ENCODE measurements at places on chromosomes 7 and 10.

DNA sequence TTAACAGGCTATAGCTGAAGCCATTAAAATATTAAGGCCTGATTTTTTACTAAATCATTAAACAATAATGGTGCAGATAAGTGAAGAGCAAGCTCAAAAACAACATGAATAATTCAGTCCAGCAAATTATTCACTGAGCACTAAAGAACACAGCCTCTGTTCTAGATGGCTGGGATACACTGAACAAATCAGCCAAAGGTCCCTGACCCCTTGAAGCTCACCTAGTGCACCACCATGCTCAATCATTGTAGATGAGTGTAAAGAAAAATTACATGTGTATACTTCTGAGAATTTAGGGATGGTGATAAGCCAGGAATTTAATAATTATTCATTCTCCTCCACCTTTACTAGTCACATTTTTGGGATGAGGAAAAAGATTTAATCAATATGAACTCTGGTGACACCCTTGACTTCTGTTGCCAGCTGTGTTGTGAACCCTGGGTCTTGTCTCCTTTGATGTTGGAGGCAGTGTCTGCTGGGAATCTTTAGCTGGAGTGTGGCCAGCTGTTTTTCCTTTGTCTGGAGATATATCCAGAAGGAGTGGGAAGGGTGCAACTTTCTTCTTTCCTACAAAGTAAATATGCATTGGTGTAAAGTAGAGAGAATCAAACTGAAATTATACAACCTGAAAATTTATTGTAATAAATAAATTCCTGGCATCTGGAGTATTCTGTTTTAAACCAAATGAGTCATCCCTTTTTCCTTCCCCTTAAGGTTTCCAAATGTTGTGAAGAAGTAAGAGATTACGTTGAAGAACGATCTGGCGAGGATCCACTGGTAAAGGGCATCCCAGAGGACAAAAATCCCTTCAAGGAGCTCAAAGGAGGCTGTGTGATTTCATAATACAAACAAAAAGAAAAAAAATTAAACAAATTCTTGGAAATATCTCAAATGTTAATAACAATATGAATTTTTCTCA is 4.0 kb downstream of the GNGT1 start:
- no peak for ATAC-seq

DNA sequence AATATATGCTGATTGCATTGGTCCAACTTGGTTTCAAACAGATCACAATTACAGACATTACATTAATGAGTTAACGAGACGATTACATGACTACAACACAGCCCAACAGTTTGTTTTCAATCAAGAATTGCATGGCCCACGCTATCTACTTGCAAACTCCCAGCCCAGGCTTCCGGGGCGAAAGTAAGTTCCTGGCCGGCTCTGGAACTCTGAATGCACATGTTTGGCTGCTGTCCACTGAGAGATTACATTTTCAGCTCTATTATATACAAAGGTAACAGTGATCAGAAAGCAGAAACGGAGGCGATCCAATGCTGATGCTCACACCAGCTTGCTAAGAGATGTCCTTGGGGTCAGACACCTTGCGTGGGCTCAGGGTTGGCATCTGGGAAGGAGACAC is 206.3 kb downstream of the FANK1 start:
- no peak for ATAC-seq

DNA sequence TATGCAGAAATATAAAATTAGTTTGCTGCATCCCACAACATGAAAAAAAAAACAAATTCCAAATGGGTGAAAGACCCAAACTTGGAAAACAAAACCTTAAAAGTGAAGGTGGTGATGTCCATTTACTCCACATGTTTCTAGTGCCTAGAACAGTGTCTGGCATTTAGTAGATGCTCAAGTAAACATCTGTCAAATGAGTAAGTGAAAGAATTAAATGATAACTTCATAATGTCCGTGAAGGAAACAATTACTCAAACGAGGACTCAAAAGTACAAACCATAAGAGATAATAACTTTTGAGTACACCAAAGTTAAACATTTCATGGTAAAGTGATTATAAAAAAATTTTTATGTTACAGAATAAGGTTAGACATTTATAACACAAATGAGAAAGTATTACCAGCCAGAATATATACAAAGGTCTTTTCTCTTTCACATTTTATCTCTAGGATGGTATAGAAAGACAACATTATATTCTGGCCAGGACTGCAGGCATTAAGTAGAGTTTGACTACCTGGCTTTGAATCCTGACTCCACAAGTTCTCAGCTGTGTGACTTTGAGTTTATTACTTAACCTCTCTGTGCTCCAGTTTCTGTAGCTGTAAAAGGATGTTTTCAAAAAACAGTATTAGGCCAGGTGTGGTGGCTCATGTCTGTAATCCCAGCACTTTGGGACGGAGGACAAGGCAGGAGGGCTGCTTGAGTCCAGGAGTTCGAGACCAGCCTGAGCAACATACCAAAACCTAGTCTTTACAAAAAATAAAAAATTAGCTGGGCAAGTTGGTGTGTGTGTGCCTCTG is 20.7 kb downstream of the NMT2 start:
- ATAC-seq, result no peak

DNA sequence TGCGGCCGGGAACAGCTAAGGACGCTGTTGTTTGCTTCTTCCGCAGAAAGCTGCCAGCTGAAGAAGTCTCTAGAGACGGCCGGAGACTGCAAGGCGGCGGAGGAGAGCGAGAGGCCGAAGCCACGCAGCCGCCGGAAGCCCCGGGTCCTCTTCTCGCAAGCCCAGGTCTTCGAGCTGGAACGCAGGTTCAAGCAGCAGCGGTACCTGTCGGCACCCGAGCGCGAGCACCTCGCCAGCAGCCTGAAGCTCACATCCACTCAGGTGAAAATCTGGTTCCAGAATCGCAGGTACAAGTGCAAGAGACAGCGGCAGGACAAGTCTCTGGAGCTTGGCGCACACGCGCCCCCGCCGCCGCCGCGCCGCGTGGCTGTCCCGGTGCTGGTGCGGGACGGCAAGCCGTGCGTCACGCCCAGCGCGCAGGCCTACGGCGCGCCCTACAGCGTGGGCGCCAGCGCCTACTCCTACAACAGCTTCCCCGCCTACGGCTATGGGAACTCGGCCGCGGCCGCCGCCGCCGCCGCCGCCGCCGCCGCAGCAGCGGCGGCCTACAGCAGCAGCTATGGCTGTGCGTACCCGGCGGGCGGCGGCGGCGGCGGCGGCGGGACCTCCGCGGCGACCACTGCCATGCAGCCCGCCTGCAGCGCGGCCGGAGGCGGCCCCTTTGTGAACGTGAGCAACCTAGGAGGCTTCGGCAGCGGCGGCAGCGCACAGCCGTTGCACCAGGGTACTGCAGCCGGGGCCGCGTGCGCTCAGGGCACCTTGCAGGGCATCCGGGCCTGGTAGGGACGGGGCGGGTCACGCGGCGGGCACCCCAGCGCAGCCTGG is 2.4 kb downstream of the NKX2-3 start:
- peak; percentile 30 for ATAC-seq

- no peak for ATAC-seq
Measured at GRCh38 chr10:125373546-125373945, 213.2 kb upstream of the CTBP2 start.

- ATAC-seq, result no peak
Measured at GRCh38 chr7:84647797-84648757, 453.5 kb upstream of the SEMA3A start.

DNA sequence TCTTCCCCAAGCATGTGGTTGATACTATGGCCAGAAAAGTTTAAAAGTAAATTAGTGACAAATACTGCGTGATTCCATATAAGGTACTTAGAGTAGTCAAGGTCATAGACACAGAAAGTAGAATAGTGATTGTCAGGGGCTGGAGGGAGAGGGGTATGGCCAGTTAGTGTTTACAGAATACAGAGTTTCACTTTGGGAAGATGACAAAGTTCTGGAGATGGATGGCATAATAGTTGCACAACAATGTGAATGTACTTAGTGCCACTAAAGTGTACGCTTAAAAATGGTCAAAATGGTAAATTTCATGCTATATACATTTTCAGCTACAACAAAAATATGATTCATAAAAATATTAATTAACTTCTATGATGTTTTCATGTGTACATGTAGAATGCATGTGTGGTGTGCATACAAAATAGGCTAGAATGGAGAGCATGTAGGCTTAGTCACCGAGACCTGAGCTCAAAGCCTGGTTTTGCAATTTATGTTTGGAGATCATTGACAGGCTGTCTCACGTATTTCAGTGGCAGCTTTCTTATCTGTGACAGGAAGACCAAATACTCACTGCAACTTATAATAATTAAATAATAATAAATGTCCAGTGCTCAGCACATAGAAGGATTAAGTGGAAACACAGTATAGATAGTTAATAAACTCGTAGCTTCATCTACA is 625.6 kb downstream of the SUGCT start:
- ATAC-seq, result no peak

DNA sequence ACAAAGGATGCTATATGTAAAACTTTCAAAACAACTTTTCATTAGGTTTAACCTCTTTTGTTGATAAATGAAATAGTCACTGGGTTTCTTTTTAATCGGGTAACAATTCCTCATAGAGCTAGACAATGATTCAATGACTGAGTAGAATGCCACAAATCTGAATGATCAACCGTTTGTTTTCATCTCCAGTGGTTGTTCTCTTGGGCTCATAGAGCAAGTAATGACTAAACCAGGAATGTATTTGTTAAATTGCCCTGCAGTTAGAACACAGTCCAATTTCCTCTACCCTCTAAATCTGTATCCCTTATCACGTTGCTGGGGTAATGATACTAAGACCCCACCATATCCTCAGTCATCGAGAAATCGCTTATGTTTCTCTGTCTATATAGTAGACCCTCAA is 40.0 kb downstream of the CNNM1 start:
- no peak for ATAC-seq

DNA sequence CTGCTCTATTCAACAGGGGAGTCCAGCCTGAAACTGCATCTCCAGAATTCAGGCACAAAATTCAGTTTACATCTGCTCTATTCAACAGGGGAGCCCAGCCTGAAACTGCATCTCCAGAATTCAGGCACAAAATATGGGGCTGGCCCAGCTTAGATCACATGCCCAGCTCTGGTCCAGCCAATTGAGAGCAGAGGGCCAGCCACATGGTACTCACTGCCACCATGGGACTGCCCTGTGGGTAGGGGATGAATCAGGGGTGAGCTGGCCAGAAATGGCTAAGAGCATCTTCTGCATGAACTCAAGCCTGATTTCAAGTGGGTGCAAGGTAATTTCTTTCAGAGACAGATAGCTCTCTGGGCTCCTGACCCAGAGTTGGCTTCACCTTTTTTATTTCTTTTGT is 156.6 kb upstream of the LYZL2 start:
- ATAC-seq, result no peak

- ATAC-seq, result no peak
Measured at GRCh38 chr7:135236727-135237126, 3.1 kb downstream of the STRA8 start.

- no peak for ATAC-seq
Measured at GRCh38 chr10:79383974-79384606, 36.8 kb downstream of the PPIF start.

GRCh38 chr10:21150166-21150565 is 253.1 kb upstream of the NEBL start:
- no peak for ATAC-seq

All from activated CD4-positive, CD25-positive, alpha-beta regulatory T cell treated with anti-CD3 and anti-CD28 coated beads, Interleukin-2, amount 50 U/mL, for 24 hours (primary cell).